ENCODE measurements at places on chromosomes 2 and 18. TPM values are rescaled to one million over a fixed set of nuclear protein-coding genes. Genes with fewer than 3 reads are reported as not detected.

- DNase-seq: no peak
These were observed 3.4 kb downstream of the MBP start for GRCh38 chr18:77129150-77129551.

GRCh38 chr2:241985986-241986329 lies 116.4 kb downstream of the RTP5 start:
- no peak for DNase-seq

TUBA3E gene
- not detected for total RNA-seq

CD207 gene
- not detected for total RNA-seq

All from glomerular endothelial cell (primary cell).